ENCODE measurements at places on chromosomes 1 and 21.
A peak's percentile ranks its signal among the peaks of the same experiment; 100 is the strongest.

GRCh38 chr1:159798893-159799292 is 3.3 kb upstream of the FCRL6 start:
- peak; percentile 26 for DNase-seq

DNA sequence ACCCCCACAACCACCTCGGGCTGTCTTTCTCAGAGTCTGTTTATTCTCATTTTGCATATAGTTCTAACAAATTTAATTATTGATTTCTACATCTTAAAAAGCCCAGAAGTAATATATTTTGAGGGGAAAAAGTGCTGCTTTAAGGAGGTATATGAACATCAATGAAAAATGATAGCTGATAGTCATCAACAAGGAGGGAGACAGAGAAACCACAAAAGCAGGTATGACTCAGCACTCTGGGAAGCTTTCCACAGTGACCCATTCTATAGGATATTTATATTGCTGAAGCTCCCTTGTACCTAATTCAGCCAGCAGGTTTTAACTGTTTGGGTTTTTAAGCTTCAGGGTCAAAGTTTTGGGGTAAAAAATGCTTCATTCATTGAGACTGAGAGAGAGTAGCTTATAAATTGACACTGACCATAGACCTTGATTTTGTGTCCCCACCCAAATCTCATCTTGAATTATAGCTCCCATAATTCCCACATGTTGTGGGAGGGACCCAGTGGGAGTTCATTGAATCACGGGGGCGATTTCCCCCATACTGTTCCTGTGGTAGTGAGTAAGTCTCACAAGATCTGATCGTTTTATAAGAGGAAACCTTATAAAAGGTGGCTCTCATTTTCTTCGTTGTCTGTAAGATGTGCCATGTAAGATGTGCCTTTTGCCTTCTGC is 27.4 kb downstream of the VANGL1 start:
- DNase-seq: no peak

GRCh38 chr1:33322109-33322508 is 1.2 kb upstream of the A3GALT2 start:
- no peak for DNase-seq

- peak; percentile 6 for DNase-seq
These were observed 60.8 kb upstream of the PGD start for GRCh38 chr1:10338047-10338446.

DNA sequence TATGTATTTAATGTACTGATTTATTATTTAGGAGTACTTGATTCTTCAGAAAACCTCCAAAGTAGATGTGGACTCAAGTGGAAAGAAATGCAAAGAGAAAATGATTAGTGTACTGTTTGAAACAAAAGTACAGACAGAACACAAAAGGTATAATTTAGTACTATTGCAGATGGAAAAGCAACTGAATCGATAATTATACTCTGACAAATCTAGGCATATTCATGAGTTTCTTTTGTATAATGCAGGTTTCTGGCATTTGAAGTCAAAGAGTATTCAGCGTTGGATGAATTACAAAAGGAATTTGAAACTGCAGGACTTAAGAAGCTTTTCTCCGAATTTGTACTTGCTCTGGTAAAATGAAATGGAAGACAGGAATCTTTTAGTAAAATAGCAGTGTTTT is 12.5 kb downstream of the RWDD3 start:
- no peak for DNase-seq

- no peak for DNase-seq
These were observed 80.4 kb upstream of the COL6A1 start for GRCh38 chr21:45901061-45901690.

DNA sequence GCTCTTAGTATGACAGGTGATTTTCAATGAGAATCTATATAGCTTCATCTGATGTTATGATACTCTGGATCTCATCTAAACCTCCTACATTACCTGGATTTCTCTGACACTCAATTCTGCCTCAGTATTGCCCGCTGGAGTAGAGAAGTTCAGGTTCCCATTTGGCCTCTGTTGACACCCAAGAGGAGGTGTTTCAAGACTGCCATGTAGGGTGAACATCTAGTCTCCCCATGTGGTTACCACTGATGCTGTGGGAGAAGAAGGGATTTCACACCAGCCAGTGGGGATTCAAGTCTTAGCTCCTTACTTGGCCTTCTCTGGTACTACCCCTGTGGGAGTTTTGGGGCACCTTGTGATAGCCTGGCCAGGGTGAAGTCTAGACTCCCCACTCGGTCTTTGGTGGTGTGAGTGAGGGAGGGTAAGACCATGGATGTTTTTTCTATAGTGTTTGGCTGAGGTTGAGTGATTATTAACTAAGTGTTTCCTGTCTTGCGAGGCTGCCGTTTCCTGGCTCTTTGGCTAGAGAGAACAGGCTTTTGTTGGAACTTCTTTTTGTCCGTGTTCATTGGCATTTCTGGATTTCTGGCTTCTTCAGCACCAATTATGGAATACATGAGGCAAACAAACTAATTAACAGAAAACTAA is 90.7 kb downstream of the RHOU start:
- DNase-seq: no peak

GRCh38 chr1:67711855-67712212 is 26.8 kb downstream of the GADD45A start:
- DNase-seq: no peak

GRCh38 chr1:85822696-85823095 is 114.5 kb upstream of the ZNHIT6 start:
- no peak for DNase-seq

GRCh38 chr1:1291023-1291528 is 10.8 kb downstream of the SCNN1D start:
- DNase-seq: no peak

GRCh38 chr21:32861866-32862265 is 90.3 kb upstream of the PAXBP1 start:
- DNase-seq: no peak

- no peak for DNase-seq
These were observed 47.1 kb downstream of the GPR88 start for GRCh38 chr1:100584761-100585745.

DNA sequence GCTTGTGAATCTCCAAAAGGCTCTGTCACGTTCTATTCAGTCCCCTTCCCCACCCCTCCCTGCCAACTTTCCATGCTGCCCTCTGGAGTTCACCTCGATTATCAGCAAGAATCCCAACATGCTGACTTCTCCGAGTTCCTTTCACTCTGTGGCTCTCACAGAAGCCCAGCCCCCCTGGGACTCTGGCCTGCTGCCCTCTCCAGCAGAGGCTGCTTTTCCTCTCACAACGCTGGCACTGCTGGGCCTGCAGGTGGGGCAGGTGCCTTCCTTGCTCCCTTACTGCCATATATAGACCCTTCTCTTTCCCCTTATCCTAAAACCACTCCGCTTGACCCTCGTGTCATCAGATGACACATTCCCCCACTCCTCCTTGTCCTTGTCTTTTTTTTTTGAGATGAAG is 10.2 kb upstream of the RNF186 start:
- DNase-seq: no peak

GRCh38 chr1:211551638-211552460 is 27.1 kb downstream of the SLC30A1 start:
- DNase-seq: no peak
